ENCODE measurements at places on chromosomes 3 and 15. TPM values are rescaled to one million over a fixed set of nuclear protein-coding genes. Genes with fewer than 3 reads are reported as not detected.

HTR3D gene
- not detected for polyA plus RNA-seq

DNA sequence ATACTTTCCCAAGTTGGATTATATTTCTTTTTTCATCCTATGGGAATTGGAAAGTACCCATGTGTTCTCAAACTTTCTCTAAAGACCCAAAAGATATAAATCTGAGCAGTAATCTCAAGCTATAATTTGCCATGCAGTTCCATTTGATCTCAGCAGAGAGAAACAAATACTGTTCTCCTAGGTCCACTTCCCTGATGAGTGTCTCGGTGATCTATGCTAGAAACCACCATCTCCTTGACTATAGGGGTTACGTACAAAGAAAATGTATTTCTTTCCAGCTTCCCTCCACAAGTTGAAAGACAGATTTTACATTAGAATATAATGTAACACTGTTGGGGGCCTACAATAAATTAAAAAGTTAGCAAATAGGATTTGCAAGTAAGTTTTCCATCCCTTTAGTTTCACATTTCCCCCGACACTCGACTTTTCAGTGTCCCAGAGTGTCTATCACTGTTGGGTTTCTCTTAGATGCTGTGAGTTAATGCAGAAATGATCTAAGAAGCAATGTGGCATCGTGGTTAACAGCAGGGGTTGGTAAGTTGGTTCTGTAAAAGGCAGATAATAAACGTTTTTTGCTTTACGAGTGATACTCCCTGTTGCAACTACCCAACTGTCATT, 465.1 kb upstream of the CFAP20DC start:
- DNase-seq = no peak
- H3K36me3 ChIP-seq = no peaks in the 10 kb centered on the region
- H3K27ac ChIP-seq = no peak overlapping the region
- H3K4me1 ChIP-seq = no peaks in the 10 kb centered on the region
- no peak overlapping the region for H3K4me3 ChIP-seq

DNA sequence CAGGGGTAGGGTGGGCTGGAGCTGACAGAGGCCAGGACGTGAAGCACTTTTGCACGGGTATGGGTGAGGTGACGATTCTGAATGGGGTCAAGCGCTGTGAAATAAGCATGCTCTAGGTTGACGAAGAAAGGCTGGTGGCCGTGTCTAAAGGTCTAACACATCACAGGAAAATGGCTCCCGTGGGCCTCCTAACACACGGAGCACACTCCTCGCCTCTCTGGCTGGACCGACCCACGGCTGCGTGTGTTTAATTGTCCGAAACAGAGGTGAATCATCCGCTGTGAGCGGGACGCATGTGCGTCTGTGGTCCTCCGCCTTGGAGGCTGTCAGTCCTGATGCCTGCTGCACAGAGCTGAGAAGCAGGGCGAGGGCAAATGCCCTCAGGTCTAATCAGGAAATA, 130.6 kb downstream of the NSMCE3 start:
- H3K27me3 ChIP-seq = no peaks in the 10 kb centered on the region
- no peak overlapping the region for H3K4me3 ChIP-seq
- H3K27ac ChIP-seq = no peak overlapping the region
- DNase-seq = no peak
- no peaks in the 10 kb centered on the region for H3K4me1 ChIP-seq

SLC9C1 gene
- not detected for polyA plus RNA-seq

- DNase-seq = no peak
- no peak overlapping the region for H3K4me3 ChIP-seq
- no peak overlapping the region for H3K27ac ChIP-seq
- H3K4me1 ChIP-seq = no peaks in the 10 kb centered on the region
These were observed 42.9 kb upstream of the DIPK2A start for GRCh38 chr3:143928541-143929255.

DZIP1L gene
- polyA plus RNA-seq = 1.1 TPM

DNA sequence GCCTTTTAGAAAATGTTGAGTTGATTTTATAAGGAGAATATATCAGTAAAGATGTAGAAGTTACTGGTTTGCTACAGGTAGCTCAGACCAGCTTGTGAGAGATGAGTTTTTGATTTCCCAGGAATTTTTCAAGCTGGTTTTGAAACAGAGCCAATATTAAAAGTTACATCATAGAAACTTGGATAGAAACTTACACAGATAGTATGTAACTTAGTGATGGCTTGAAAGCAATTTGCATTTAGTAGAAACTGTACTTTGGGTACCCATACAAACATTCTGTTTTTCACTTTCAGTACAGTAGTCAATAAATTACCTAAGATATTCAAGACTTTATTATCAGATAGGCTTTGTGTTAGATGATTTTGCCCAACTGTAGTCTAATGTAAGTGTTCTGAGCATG, 93.4 kb downstream of the RBMS3 start:
- no peak overlapping the region for H3K27ac ChIP-seq
- no peak overlapping the region for H3K4me3 ChIP-seq
- no peak for DNase-seq
- H3K36me3 ChIP-seq = no peaks in the 10 kb centered on the region

Data from CD14-positive monocyte (primary cell).